ENCODE measurements at places on chromosomes 7 and 10.

DNA sequence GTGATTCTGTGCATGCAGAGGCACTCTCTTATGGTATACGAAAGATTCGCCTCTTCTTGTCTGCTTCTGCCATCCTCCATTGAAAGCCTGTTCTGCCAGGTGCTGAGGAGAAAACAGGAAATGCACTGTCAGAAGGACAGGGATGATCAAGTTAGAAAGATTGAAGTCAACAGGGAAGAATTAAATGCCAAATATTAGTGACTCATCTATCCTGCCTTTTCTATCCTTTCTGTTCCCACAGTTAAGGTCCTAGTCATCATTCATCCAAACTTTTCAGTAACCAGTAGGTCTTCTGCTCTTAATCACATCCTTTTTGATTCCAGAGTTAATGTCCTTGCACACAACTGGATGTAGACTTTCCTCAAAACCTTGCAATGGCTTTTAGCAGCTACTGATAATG, 4.8 kb upstream of the ZNF783 start:
- H3K27ac ChIP-seq: no peak overlapping the region
- no peak for DNase-seq
- no peak overlapping the region for H3K4me3 ChIP-seq
- H3K27me3 ChIP-seq: no peaks in the 10 kb centered on the region
- H3K36me3 ChIP-seq: peaks cover 41% of the 10 kb centered on the region

- H3K4me1 ChIP-seq: no peaks in the 10 kb centered on the region
- H3K27ac ChIP-seq: no peak overlapping the region
- no peaks in the 10 kb centered on the region for H3K27me3 ChIP-seq
- H3K4me3 ChIP-seq: no peak overlapping the region
- H3K36me3 ChIP-seq: no peaks in the 10 kb centered on the region
Measured at GRCh38 chr7:81285142-81285871, 366.5 kb upstream of the SEMA3C start.

DNA sequence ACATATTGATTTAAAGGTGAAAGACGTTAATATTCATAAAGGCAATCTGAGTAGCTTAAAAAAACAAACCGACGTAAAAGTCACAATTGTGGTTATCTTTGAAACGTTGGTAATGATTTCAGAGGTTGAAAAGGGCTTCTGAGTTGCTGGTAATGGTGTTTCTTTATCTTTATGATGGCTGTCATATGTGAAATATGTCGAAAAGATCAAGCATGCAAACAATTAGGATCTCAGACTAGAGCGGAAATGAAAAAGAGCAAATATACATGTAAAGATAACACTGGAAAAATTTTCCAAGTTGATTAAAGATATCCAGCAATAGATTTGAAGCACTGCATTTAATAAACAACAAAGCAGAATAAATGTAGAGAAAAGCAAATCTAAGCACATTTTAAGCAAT, 998.3 kb upstream of the MBL2 start:
- no peak for DNase-seq
- no peaks in the 10 kb centered on the region for H3K36me3 ChIP-seq
- H3K4me3 ChIP-seq: no peak overlapping the region
- H3K27me3 ChIP-seq: no peaks in the 10 kb centered on the region
- H3K4me1 ChIP-seq: no peaks in the 10 kb centered on the region

DNA sequence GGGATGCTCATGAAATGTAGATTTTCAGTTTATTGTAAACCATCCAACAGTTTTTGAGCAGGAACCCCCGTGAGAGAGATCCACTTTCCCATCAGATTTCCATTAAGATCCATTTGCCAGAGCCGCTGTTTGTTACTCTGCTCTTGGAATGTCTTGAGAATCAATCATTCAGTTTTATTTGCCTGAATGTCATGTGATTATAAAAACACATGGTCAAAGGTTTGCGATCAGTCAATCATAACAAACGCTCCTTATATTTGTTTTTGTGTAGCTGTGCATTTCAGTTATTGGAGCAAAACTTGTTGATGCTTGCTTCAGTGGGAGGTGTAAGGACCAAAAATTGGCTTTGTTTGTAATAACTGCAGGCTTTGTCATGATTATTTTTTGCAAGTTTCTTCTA, 155.8 kb upstream of the RHOBTB1 start:
- H3K27ac ChIP-seq: no peak overlapping the region
- no peak overlapping the region for H3K4me3 ChIP-seq
- H3K4me1 ChIP-seq: peaks cover 6% of the 10 kb centered on the region
- no peak for DNase-seq

GRCh38 chr7:157925383-157925875, 588.6 kb downstream of the DNAJB6 start:
- H3K4me1 ChIP-seq: no peaks in the 10 kb centered on the region
- no peak overlapping the region for H3K27ac ChIP-seq
- H3K36me3 ChIP-seq: no peaks in the 10 kb centered on the region
- peaks cover 11% of the 10 kb centered on the region for H3K27me3 ChIP-seq
- DNase-seq: no peak
- no peak overlapping the region for H3K4me3 ChIP-seq

- DNase-seq: no peak
- H3K36me3 ChIP-seq: no peaks in the 10 kb centered on the region
- no peak overlapping the region for H3K4me3 ChIP-seq
- no peaks in the 10 kb centered on the region for H3K27me3 ChIP-seq
- no peaks in the 10 kb centered on the region for H3K4me1 ChIP-seq
Measured at GRCh38 chr7:108805808-108806397, 236.2 kb downstream of the DNAJB9 start.

All from suprapubic skin (tissue), 4 donors.